ENCODE measurements at places on chromosomes 12 and 14.
A peak's percentile ranks its signal among the peaks of the same experiment; 100 is the strongest.

DNA sequence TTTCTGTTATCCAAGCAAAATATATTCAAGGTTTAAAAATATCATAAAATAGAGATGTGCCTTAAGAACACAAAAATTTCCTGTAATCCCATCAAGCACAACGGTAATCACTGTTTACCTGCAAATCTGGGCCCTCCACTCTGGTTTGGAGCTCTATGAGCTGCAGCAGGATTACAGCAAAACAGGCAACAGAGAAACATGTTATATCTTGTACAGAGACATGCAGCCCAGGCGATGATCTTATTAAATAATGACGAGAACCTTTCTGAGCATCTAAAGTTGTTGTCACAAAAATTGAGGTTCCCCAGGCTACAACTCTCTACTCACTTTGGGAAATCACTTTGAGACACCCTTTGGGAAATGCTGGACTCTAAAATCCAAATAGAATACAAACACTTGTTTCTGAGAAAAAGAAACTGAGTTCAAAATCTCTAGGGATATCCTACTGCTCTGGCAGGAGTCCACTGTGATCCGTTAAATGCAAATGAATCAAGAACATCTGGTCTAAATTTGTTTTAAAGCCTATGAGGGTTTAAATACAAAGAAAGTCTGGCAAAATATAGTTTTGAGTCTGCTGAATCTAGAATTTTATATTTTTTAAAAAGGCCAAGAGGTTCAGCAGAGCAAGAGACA is 36.3 kb downstream of the STON2 start:
- no peak for DNase-seq

GRCh38 chr14:61822458-61822857 is 60.2 kb downstream of the SNAPC1 start:
- no peak for DNase-seq

GRCh38 chr12:111580737-111581136 is 18.4 kb downstream of the ATXN2 start:
- DNase-seq: no peak

- DNase-seq: no peak
Observed at GRCh38 chr12:54141431-54142113, 47.2 kb downstream of the SMUG1 start.

DNA sequence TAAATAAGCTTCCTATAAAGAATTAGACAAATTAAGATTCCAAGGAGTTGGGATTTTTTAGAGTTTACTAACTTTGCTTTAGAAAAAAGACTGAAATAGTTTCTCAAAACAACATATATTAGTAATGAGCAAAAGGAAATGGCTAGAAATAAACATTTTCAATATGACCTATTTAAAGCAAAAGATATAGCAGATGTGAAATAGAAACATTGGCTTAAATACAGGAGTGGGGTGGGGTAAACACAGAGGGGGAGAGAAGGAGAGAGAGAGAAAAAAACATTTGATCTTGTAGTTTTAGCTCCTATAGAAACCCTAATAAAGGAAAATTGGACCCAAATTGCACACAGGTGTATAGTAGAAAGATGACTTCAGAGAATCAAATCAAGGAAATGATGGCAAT is 794.5 kb downstream of the MED13L start:
- no peak for DNase-seq

DNA sequence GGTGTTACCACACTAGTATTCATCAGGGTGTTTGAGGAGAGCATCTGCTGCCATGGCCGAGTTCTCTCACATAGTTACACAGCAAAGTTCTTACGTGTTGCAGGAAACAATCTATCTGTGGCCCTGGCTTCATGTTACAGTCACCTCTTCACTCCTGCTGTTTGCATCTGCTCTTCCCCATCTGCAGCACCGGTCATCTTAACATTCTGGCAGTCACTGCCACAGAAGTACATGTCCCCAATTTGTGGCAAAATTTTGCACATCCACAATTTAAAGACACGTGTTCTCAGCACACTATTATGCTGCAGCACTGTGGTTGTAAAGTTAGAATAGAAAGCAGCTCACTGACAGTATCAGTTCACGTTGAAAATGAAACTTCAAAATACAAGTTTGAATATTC is 23.2 kb downstream of the MAPK1IP1L start:
- no peak for DNase-seq

GRCh38 chr14:68633131-68633991 is 159.5 kb downstream of the ZFP36L1 start:
- DNase-seq: no peak

- DNase-seq: no peak
Observed at GRCh38 chr12:105423921-105424320, 93.4 kb downstream of the C12orf75 start.

DNA sequence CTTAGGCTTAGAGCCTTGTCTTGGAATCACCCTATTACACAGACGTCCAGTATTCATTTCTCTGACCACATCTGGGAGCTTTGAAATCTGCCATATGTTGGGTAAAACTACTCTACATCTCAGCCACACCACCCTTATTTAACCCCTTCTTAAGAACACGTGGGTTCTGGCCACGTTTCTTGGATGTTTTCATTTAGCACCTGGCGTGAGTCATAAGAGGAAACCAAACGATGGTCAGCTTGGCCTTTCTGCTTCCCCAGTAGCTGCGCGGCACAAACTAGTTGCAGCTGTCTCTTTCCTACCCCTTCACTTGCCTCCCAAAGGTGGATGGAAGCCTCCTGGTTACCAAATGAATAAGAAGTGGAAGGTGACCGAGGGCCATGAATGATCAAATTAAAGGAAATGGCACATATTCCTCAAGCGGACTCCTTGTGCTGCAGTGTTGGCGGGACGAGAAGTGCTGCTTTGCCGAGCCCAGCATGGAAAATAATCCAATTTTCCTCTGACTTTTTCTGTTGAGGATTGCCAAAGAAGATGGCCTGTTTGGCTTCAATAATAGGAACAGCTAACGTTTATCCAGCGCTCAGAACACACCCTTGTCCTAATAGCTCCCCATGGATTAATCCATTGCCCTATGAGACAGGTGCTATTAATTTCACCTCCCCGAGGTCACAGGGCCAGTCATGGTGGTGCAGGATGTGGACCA is 154.1 kb downstream of the ZNF664 start:
- DNase-seq: no peak

DNA sequence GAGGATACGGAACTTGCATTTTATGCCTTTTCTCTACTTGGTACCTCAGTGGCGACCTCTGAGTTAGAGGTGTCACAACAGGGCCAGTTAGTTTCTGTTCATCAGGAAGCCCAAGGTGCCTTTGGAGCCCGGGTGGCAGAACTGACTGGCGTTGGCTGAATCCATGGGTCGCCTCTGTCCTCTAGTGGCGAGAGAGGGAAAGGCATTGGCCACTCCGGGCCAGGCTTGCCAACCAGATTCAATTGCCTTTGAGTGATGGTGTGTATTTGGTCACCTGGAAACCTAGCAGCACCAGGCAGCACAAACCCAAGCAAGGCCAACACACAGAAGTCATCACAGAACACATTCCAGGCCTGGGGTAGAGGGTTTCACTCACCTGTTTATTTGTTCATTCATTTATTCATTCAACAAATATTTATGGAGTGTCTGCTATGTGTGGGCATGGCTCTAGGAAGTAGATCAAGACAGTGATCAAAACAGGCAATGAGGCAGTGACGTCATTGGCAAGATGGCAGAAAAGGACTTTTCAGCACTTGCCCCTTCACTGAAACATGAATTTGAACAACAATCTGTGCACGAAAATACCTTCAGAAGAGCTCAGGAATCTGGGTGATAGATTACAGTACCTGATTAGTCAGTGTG is 40.5 kb upstream of the KCNA5 start:
- no peak for DNase-seq

- DNase-seq: no peak
Observed at GRCh38 chr14:74434294-74434693, 8.3 kb upstream of the SYNDIG1L start.

- DNase-seq: no peak
Observed at GRCh38 chr14:102939820-102940561, 17.5 kb downstream of the AMN start.

DNA sequence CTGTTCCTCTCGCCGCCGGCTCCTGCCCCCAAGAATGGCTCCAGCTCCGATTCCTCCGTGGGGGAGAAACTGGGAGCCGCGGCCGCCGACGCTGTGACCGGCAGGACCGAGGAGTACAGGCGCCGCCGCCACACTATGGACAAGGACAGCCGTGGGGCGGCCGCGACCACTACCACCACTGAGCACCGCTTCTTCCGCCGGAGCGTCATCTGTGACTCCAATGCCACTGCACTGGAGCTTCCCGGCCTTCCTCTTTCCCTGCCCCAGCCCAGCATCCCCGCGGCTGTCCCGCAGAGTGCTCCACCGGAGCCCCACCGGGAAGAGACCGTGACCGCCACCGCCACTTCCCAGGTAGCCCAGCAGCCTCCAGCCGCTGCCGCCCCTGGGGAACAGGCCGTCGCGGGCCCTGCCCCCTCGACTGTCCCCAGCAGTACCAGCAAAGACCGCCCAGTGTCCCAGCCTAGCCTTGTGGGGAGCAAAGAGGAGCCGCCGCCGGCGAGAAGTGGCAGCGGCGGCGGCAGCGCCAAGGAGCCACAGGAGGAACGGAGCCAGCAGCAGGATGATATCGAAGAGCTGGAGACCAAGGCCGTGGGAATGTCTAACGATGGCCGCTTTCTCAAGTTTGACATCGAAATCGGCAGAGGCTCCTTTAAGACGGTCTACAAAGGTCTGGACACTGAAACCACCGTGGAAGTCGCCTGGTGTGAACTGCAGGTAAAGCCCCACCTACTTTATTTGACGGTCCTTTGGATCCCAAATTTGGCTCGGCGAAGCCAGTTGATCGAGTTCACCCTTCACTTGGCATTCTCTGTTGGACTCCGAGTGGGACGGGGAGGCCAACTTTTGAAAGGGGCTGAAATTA is 1.5 kb downstream of the WNK1 start:
- no peak for DNase-seq

- DNase-seq: no peak
Observed at GRCh38 chr12:65956056-65956738, 131.9 kb downstream of the HMGA2 start.

DNA sequence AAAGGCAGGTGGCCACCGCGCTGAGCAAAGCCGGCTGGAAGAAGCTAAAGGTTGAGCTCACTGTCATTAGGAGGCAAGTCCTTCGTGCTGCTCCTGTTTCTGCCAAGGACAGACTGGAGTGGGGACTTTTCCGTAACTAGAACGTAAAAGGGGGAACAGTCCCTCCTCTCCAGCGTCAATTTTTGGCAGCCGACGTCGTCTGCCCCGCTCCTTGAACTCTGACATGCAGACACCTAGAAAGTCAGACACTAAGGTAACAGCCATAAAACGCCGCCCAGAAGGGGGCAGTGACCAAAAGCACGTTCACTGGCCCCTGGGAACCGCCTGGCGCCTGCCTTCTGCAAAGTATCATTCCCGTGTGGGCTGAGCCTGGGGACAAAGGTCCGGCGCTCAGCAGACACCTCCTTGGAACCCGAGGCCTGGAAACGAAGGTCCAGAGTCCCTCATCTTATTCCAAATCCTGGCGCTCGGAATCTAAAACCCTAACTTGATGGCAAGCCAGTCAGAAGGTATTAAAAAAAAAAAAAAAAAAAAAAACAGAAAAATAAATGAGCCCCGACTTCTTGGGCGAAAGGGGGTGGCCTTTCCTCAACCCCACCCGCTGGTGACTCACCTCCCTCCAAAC is 1.1 kb upstream of the LRP1 start:
- DNase-seq: no peak

DNA sequence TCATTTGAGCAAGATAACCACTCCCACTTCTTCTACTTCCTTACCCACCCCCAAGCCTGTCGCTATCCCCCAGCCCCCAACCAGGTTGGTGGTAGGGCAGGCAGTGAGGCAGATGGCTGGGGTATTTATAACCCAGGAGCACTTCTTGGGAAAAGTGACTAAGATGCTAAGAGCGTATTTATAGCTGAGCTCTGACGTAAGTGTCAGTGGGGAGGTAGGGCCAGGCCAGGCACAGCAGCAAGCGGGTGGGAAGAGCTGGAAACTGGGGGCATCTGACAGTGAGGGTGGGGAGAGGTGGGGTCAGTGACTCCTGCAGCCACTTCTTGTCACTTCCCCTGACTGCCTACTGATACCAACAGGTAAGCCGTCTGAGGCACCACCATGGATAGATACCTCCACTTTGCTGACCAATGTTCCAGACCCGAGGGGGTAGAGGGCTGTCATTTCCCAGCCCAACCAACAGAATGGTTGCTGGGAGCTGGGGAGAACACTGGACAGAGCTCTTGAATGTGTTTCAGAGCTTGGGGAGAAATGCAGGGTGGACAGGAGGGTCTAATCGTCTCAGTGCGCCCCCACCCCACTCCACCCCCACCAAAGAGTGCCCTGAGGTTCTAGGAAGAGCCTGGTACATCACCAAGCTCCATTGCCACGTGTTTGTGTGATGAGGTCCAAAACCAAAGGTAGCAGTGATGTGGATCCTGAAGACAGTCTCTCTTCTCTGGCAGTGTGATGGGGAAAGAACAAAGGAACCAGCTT is 2.7 kb upstream of the INHBE start:
- peak; percentile 87 for DNase-seq

DNA sequence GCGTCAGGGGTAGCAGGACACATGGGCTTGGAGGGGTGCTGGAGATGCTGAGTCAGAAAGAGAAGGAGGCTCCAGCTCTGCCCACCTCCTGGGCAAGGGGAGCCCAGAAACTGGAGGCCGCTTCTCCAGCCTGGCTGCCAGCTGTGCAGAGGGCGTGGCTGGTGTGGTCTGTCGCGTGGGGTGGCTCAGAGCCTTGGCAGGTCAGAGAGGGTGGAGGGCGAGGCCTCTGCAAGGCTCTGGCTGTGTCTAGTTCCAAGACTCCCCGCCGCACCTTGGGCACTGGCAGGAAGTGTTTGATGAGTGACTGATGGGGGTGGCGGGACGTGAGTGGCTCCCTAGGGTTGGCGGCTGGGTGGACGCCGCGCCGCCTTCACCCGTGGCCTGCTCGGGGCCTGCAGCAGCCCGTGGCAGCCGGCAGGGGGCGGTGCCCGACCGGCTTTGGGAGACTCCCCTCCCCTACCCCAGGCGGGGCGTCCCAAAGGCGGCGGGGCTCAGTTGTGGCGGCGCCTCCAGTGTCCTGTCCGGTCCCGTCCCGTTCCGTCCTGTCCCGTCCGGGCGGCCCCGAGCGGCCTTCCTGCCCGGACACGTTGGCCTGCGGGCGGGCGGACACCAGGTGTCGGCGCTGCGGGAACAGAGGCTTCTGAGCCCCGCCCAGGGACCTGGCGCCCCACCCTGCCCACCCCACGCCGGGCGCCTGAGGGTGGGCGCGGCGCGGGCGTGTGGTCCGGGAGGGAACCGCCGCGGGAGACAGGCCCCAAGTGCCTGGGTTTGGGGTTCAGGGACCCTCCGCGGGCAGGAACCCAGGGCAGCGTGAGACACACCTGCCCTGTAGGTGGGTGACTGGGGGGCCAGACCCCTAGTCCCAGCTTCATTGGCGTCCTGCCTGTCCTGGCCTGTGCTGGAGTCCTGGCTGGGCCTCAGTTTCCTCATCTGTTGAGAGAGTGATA is 39.7 kb downstream of the KRT80 start:
- no peak for DNase-seq

DNA sequence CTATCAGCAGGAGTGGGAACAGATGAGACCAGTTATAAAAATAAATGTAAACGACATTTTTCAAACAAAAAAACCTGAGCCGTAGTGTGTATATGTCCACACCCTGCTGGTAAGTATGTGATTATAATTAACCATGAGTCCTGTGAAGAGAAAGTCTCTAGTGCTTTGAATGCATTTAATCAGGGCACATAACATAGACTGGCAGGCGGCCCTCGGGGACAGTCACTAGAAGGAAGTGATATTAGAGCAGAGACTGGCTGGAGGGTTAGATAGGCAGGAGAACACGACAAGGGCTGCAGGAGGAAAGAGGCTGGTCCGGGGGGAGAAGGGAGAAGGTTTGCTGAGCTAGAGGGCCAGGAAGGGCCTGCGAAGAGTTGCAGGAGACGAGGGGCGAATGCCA is 23.8 kb upstream of the ELK3 start:
- DNase-seq: no peak

- no peak for DNase-seq
Observed at GRCh38 chr12:64558754-64559153, 51.5 kb upstream of the RASSF3 start.
